ENCODE measurements at places on chromosomes 2 and 18.

DNA sequence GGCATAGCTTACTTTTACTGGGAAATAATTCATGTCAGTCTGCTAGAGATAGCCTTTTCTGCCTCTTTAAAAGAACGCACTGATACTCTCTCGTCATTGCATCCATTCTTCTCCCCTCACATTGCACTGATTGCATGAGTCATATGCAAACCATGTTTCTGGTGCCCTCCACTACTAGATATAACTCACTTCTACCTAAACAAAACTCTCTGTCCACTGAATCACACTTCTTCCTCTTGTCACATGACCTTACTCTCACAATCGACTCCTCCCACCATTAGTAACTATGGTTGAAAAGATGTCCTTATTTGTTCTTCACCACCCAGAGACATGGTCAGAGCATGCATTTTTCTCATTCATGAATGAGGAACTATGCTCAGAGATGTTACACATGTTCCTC is 158.0 kb downstream of the CSRNP3 start:
- no peak for DNase-seq

DNA sequence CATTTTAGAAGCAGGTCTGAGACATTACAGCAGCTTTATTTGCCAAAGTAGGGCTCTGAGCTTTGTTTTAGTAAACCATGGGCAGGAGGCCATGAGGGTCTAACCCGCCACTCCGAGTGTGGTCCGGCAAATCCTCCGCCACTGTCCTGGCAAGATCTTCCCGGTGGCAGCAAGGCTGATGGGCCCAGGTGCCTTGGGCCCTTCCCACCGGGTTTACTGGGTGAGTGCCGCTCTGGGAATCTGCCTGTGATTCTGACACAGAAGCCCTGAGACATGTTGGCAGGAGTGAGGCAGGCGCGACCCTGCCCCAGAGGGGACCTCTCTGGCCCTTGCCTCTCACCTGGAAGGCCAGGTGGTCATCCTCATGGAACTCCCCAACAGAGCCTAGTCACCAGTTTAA is 29.9 kb downstream of the MTERF4 start:
- no peak for DNase-seq

- DNase-seq: no peak
Measured at GRCh38 chr2:47373747-47374146, 29.2 kb upstream of the MSH2 start.

GRCh38 chr18:52546686-52547346 is 206.8 kb downstream of the DCC start:
- DNase-seq: no peak

Measured in HL-60 (cell line).